Kidney (tissue), 22 donors: ENCODE measurements at places on chromosomes 7 and 10. TPM values are rescaled to one million over a fixed set of nuclear protein-coding genes. Genes with fewer than 3 reads are reported as not detected.

GRID1 gene
- 0.37 TPM for polyA plus RNA-seq

CTNNA3 gene
- polyA plus RNA-seq: 0.45 TPM

SLC39A12 gene
- polyA plus RNA-seq: not detected

INHBA gene
- 0.49 TPM for polyA plus RNA-seq

CYP17A1 gene
- 11.6 TPM for polyA plus RNA-seq

EXOC4 gene
- 22.8 TPM for polyA plus RNA-seq

MEIG1 gene
- polyA plus RNA-seq: 1.4 TPM

TMEM176B gene
- polyA plus RNA-seq: 542 TPM

CYP2C19 gene
- polyA plus RNA-seq: not detected

EFCAB10 gene
- not detected for polyA plus RNA-seq

ATG9B gene
- 0.19 TPM for polyA plus RNA-seq

HOXA6 gene
- 1.1 TPM for polyA plus RNA-seq

STEAP1 gene
- 6.3 TPM for polyA plus RNA-seq

SPAG6 gene
- polyA plus RNA-seq: 0.30 TPM

HSPA14 gene
- polyA plus RNA-seq: 9.7 TPM

PARP12 gene
- 15.2 TPM for polyA plus RNA-seq

MUC3A gene
- 0.65 TPM for polyA plus RNA-seq

PRSS37 gene
- not detected for polyA plus RNA-seq

IL6 gene
- polyA plus RNA-seq: 0.58 TPM

PRLHR gene
- polyA plus RNA-seq: not detected

PON3 gene
- 1.9 TPM for polyA plus RNA-seq

TSPAN33 gene
- polyA plus RNA-seq: 316 TPM

CTBP2 gene
- polyA plus RNA-seq: 33.1 TPM

ICA1 gene
- polyA plus RNA-seq: 24.2 TPM

COL28A1 gene
- polyA plus RNA-seq: 2.7 TPM

DPP6 gene
- 6.9 TPM for polyA plus RNA-seq

BRI3 gene
- polyA plus RNA-seq: 240 TPM

AGR3 gene
- 1.7 TPM for polyA plus RNA-seq

UNCX gene
- polyA plus RNA-seq: 1.4 TPM

NPTX2 gene
- polyA plus RNA-seq: 0.26 TPM

PILRA gene
- 15.4 TPM for polyA plus RNA-seq

TFR2 gene
- polyA plus RNA-seq: 0.22 TPM

PLAU gene
- 82.5 TPM for polyA plus RNA-seq

HABP2 gene
- 27.4 TPM for polyA plus RNA-seq

ANXA8L1 gene
- polyA plus RNA-seq: not detected

SHTN1 gene
- 14.0 TPM for polyA plus RNA-seq

HOGA1 gene
- 100 TPM for polyA plus RNA-seq

MRPS16 gene
- 160 TPM for polyA plus RNA-seq

STRIP2 gene
- polyA plus RNA-seq: 9.0 TPM

CABCOCO1 gene
- 1.5 TPM for polyA plus RNA-seq

PIK3CG gene
- polyA plus RNA-seq: 0.15 TPM
